C1 segment of cervical spinal cord (tissue), 14 donors: ENCODE measurements at places on chromosomes 4 and X.

DNA sequence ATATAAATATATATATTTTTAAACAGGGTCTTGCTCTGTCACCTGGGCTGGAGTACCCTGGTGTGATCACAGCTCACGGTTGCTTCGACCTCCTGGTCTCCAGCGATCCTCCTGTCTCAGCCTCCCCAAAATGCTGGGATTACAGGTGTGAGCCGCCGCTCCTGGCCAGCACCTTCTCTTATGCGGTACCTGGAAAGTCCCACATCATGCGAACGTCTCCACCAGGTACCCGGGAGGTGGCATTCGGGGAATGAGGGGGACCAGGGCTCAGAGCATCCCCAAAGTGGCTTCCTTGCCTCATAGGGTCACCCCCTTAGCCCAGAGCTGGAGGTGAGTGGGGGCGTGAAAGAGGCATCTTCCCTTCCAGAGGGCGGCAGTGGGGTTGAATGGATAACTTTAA lies 84.0 kb upstream of the PPP2R3B start:
- DNase-seq, result no peak

DNA sequence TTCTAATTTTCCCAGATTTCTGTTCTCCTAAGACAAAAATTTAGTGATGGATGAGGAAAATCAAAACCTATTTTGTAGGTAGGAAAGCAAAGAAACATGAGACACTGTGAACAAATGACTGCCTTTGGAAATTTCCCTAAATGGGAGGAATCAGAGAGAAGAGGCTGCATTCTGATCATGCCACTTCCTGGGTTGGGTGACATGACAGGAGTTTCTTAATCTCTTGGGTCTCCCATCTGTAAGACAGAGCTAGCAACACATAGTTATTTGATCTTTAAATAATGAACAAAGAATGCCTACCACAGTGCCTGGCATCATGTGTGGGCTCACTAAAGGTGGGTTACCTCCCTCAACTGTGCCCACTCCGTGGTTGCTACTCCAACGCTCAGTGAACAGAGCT lies 57.1 kb downstream of the CCDC149 start:
- DNase-seq, result no peak

DNA sequence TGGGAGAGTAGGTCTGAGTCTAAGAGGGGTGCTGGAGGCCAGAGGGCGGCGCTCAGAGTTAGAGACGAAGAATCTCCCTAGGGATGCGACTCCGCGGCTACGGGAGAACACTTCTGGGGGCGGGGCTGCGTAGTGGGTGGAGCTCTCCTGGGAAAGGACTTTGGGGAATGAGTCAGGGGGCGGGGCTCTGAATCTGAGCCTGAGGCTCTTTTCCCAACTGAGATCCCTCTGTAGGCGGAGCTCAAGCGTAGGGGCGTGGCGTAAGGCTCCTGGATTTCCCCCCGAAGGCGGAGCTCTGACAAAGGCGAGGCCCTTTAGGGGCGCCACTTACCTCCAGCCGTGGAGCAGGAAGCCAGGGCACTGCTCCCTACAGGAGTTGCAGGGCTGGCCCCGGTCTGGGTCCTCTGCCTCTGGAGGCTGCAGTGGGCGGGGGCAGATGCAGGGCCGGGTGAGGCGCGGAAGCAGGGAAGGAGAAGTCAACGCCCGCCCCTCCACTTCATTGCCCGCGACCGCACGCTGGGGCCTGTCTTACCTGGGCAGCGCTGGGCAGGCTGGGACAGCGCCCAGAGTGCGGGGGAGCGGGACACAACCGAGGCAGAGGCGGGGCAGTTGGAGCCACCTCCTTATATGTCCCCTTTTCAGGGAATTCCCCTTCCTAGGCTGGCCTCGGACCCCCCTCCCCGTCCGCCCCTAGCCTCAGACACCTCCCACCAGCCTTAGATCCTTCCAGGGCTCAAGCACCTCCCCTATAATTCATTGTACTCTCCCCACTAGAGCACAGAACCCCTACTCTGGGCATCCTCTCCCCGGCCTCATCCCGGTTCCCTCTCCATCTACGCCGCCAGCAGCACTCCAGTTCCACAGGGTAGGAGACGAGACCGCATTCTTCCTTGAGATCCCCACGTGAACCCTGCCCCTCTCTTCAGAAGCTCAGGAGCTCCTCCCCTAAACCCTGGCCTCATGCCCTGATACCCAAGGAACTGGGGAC lies 1.6 kb downstream of the PRICKLE3 start:
- DNase-seq, result peak; percentile 2

DNA sequence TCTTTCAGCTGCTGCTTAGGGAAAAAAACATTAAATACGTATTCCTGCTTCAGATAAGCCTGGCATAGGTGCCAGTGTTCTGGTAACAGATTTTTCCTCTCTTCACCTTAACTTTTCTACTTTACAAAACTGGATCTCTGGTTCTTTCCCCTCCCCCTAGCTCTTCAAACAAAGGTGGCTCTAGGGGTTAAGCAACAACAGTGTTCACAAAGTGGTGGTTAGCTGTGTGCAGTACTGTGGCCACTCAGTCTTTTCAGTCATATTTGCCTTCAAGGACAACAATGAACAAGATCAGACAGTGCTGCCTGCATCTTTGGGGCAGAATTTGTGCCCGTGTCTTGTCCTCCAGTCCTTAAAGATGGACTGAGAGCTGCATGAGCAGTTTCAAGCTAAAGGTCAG lies 15.1 kb upstream of the RGN start:
- no peak for DNase-seq

GRCh38 chr4:140666889-140667614 lies 89.1 kb downstream of the TBC1D9 start:
- no peak for DNase-seq

GRCh38 chrX:31323658-31324057 lies 251.8 kb upstream of the FTHL17 start:
- no peak for DNase-seq

- DNase-seq, result no peak
These were observed 12.7 kb upstream of the DGKK start for GRCh38 chrX:50483283-50483682.

DNA sequence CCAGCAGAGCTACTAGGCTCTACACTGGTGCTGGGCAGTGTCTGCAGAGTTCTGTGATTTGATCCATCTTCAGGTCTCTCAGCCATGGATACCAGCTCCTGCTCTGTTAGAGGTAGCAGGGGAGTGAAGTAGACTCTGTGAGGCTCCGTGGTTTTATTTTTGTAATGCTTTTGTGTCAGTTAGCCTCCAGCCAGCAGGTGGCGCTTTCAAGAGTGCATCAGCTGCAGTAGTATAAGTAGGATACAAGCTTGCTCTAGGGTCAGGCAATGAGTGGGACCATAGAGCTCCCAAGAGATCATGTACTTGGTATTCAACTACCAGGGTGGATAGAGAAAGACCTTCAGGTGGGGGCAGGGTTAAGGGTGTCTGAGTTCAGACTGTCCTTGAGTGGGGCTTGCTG lies 362.5 kb upstream of the TRAM1L1 start:
- no peak for DNase-seq

GRCh38 chrX:96835660-96836289 lies 47.9 kb upstream of the RPA4 start:
- no peak for DNase-seq

GRCh38 chr4:129327637-129328036 lies 231.7 kb downstream of the C4orf33 start:
- no peak for DNase-seq

GRCh38 chr4:68342134-68342533 lies 7.8 kb downstream of the YTHDC1 start:
- no peak for DNase-seq

DNA sequence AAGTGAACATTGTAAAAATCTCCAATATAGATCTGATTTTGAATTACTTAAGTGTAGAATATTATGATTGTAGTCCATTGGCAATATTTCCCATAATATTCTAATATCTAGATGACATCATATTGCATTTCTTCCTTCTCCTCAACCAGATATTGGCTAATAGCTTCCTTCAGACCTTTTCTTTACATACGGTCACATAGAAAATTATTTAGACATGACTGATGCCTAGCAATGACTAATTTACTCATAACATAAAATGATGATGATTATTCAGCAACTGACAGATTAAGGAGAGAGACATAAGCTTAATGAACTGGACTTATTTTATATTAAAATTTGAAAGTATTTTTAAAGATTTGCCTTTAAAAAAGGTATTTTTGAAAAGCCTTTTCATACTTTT lies 1287.6 kb downstream of the STIM2 start:
- no peak for DNase-seq

- DNase-seq, result no peak
These were observed 90.9 kb upstream of the TLR2 start for GRCh38 chr4:153593161-153593560.

GRCh38 chr4:45082101-45082500 lies 355.7 kb upstream of the GNPDA2 start:
- DNase-seq, result no peak

DNA sequence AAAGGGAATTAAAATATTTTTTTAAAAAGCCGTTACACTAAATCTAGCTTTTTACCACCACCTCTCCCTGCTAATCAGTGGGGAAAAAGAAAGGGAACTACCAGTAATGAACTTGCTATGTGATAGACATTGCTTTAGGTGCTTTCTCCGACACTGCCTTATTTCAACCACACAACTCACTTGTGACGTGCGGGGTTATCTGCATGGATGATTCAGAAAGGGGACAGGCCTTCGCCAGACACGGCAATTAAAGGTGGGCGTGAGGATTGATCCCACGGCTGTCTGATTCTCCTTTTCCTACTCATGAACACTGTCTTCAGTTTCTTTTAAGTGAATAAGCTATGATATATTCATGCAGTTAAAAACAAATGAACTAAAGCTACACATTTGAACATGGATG lies 882 bp upstream of the CXCR3 start:
- DNase-seq, result no peak

- no peak for DNase-seq
These were observed 54.7 kb upstream of the TRPC5 start for GRCh38 chrX:112137276-112137675.

DNA sequence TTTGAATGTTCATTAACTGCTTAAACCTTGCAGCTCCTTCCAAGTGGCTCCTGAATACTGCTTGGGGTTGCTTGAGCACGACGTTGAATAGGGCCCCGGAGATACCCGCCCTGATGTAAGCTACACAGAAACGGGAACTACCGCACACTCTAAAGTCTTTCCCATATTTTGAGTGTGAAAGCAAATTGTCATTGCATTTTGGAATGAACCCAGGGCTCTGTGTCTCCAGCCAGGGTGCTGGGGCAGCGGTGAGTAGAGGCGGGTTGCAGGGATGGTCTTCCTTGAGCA lies 59.4 kb upstream of the HELT start:
- DNase-seq, result no peak

GRCh38 chrX:9899640-9900111 lies 67.5 kb upstream of the CLDN34 start:
- peak; percentile 60 for DNase-seq

- no peak for DNase-seq
These were observed 218.7 kb downstream of the CBR4 start for GRCh38 chr4:168791376-168791775.

DNA sequence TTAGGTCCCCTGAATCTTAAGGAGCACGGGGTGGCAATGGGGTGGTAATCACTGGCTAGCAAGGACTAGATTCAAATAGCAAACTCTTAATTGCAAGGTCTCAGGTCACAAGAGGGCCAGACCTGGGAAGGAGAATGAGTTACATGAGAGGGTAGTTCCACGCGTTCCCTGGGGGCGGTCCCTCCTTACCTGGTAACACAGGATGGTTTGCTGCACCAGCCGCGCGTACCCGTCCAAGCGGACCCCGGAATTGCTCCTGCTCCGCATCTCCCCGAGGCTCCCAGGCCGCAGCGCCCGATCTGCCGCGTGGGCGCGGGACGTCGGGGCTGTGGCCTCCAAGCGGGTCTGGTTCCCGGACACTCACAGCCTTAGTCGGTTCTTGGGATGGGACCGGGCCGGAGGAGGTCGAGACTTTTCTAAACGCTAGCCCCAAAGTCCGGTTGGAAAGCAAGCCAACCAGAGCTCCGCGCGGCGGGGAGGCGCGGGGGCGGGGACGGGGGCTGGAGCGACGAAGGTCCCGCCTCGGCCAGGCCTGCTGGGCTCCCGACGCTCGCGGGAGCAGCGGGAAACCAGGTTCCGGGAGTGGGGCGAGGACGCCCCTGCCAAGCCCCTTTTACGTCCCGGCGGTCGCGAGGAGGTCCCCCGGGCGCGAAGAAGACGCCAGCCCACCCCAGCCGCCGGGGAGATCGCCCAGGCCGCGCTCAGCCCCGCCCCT lies at the start of gene PHKA2:
PHKA2 (minus strand) TSS at position 449 of the 715 bp plus-strand sequence; CDS start at position 267, 182 bp downstream.
- peak; percentile 58 for DNase-seq

DNA sequence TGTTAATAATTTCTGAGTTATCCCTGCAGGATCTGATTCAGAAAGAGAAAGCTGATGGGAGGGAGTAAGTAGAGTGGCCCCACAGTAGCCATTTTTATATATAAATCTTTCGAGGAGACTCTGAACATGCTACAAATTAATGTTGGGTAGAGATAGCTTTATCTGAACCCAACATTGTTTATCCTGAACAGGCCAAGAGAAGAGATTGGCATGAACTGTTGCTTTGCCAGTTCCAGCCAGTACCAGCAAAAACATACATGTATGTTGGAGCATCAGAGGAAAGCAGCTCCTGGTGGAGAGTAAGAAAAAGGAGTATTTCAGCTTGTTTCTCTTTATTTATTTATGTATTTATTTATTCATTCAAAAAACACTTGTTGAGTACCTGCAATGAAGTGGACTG lies 1.6 kb downstream of the MAOA start:
- no peak for DNase-seq

DNA sequence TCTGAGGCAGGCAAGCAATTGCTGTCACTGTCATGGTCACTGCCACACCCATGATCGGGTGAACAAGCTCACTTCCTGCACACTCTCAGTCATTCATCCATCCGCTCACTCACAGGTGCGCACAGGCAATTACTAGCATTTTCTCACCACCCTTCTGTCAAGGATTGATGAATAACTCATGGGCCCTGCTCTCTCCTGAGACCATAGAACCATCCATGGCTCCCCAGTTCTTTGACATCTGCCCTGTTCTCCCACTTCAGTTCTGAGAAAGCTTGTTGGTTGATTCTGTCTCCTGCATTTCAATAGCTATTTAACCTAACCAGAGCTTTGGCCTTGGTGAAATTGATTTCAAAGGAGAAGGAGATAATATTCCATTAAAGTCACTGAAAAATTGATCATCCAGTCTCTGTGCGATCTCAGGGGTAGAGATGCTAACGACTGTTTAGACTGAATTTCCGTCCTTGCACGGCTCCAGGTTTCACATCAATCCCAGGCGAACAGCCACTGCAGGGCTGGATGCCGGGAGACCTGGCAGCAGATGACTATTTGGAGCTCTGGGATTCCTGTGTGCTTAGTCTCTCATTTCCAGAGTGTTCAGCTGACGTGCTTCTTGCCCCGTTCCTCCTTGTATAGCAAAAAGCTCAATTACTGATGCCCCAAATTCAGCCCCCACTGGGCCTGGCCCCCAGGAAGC lies 36.9 kb upstream of the ADRA2C start:
- no peak for DNase-seq

- no peak for DNase-seq
These were observed 103.3 kb downstream of the DHRSX start for GRCh38 chrX:2397229-2398063.

- no peak for DNase-seq
These were observed 83.5 kb downstream of the TBX22 start for GRCh38 chrX:80098038-80098437.

DNA sequence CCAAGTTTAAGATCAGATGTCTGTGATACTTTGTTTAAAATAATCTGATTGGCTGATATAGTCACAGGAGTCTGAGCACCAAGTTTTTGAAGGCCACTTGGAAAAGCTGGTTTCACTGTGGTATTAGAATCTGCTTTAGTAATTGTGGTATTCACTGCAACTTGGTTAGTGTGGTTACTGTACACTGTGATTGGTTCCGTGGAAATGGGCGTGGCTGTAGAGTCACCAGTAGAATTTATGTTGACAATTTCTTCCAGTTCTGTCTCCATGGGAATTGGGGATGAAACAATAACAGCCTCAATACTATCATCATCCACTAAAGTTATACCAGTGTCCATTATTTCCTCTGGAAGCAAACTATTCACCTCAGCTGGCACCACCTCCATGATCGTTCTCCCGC lies 26.2 kb downstream of the LIN54 start:
- DNase-seq, result no peak
